ENCODE measurements at places on chromosomes 7 and 10.

- no peak for DNase-seq
These were observed 20.3 kb upstream of the CPXM2 start for GRCh38 chr10:123911866-123912265.

GRCh38 chr7:47536661-47537611 is 45.0 kb downstream of the TNS3 start:
- no peak for DNase-seq

GRCh38 chr10:12780634-12781601 is 220.6 kb downstream of the CCDC3 start:
- DNase-seq = no peak

DNA sequence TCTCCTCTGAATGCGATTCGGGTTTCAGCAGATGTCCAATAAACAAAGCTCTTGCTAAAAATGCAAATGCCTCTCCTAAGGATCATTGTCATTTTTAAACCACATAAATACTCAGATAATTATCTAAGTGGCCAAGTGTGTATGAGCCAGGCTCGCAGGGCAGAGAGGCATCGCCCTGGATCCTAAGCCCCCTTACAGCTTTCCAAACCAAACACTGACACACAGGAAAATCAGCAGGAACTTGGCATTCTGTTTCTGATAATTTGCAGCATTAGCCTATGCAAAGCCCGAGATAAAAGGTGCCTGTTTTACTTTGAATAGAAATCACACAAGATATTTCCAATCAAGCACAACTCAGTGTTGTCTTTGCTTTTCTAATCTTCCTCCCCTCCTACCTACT is 134.4 kb downstream of the ABCA13 start:
- DNase-seq = no peak

- no peak for DNase-seq
These were observed 19.1 kb upstream of the PCGF5 start for GRCh38 chr10:91201213-91201996.

DNA sequence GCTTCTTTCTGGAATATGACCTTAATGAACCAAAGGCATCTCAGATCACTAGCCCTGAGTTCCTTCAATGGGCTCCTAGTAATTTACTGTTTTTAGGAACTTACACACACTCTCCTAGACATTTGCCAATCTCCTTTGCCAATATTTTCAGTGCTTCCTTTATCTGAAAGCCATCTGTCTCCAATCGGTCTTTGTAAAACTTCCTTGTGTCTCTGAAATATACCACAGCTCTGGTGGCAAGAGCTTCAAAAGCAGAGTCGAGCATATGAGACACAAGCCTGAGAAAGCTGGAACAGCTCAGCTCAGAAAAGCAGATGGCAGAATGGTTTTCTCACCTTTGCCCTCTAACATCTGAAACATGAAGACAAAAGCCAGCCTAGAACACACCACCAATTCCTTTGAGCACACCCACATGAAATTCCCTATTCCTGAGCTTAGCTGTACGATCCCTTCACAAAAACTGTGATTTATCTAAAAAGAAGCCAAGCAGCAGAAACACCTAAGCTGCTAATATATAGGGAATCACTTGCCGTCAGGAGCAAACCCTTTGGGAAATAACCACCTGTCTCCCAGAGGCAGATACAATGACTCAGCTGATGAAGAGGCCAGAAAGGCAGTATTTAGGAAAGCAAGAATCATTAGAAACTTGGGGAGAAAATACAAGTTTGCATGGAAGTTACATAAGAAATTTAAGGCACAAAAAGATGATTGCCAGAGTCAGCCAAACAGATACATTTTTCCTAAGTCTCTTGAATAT is 70.2 kb upstream of the ANK3 start:
- no peak for DNase-seq

DNA sequence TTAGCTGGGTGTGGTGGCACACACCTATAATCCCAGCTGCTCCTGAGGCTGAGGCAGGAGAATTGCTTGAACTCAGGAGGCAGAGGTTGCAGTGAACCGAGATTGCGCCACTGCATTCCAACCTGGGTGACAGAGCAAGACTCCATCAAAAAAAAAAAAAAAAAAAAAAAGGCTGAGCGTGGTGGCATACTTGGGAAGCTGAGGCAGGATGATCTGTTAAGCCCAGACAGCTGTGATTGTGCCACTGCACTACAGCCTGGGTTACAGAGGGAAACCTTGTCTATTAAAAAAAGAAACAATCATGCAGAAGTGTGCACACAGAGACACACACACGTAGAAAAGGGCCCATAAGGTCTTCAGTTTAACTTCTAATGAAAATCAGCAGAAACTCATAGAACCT is 150.6 kb downstream of the TPST1 start:
- DNase-seq = no peak

- no peak for DNase-seq
These were observed 129.6 kb downstream of the TNS3 start for GRCh38 chr7:47452295-47452694.

DNA sequence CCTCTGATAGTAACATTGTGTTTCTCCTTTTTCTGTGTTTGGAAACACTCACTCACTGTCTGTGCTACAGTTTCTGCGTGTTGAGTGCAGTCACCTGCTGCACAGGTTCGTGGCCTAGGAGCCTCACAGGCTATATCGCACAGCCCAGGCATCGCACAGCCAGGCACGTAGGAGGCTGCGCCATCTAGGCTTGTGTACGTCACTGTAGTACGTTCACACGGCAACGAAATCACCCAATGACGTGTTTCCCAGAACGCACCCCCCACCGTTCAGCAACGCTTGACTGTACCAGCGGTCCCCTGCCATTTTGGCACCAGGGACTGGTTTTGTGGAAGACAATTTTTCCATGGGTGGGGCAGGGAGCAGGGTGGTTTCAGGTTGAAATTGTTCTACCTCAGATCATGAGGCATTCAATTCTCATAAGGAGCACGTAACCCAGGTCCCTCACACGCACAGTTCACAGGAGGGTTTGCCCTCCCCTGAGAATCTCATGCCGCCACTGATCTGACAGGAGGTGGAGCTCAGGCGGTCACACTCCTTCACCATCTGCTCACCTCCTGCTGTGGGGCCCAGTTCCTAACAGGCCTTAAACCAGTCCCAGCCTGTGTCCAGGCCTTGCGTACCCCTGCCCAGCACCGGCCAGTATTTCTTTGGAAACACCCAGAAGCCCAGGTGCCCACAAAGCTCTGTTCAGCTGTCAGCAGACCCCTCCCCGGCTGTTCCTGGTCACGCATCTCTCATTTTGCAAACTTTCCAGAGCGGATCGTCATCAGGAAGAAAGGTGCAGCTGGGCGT is 23.2 kb upstream of the PRKAR1B start:
- DNase-seq = no peak

GRCh38 chr10:101032637-101033224 is 1.7 kb downstream of the SFXN3 start:
- DNase-seq = peak; percentile 36

DNA sequence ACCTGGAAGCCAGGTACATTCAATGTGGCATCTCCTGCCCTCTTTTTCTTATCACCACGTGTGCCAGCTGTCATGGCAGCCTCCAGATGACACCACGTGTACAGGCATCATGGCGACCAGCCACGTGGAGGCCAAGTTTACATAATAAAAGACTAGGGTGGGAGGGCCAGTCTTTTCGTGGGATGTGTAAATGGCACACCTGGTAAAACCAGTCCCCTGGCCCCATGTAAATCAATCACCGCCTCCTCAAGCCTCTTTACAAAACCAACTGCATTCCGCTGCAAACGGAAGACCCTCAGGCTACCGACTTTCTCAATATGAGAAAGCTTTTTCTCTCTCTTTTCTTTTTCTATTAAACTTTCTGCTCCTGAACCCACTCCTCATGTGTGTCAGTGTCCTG is 65.1 kb upstream of the PHF14 start:
- DNase-seq = no peak

GRCh38 chr10:36872702-36873393 is 252.6 kb upstream of the ANKRD30A start:
- DNase-seq = no peak

DNA sequence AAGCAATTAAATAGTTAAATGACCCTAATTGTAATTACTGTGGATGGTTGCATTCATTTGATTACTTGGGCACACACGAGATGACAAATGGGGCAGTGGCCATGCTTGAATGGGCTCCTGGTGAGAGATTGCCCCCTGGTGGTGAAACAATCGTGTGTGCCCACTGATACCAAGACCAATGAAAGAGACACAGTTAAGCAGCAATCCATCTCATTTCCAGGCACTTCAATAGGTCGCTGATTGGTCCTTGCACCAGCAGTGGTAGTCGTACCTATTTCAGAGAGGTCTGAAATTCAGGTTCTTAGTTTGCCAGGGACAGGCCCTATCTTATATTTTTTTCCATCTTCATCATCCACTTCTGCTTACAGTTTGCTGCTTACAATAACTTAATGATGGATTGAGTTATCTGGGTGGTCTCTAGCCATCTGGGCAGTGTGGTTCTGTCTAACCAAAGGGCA is 8.3 kb downstream of the PCBD1 start:
- DNase-seq = peak; percentile 51

- no peak for DNase-seq
These were observed 8.4 kb downstream of the GNAI1 start for GRCh38 chr7:80142853-80143580.

DNA sequence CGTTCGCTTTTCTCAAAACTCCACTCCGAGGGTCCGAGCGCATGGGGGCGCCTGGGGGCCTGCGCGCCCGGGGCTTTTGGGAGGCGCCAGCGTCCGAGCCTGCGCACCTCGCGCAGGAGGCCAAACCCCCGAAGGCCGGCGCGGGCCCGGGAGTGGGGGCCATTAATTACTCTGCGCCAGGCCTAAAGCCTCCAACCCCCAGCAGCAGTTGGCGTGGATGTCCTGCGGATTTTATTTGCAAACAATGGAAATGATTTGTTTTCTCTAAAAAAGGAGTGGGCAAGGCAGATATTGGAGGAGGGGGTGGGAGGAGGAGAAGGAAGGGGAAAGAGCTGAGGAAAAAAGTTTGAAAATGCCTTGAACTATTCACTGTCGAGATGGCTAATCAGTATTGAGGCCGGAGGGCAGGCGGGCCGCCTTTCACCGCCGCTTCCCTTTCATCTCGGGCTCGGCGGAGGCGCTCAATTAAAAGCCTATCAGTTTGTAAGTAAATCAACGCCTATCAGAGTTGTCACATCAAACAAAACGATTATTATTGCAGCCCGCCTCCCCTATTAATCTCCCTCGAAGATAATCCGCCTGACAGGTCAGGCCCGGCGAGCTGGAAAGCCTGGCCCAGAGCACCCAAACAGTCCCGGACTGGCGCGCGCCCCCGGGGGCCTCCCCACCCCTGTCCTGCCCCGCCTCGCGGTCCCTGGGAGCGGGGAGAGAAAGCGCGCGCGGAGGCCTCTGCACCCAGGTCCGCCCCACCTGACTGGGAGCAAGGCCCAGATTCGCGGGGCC is 3.4 kb upstream of the ZNF503 start:
- no peak for DNase-seq

DNA sequence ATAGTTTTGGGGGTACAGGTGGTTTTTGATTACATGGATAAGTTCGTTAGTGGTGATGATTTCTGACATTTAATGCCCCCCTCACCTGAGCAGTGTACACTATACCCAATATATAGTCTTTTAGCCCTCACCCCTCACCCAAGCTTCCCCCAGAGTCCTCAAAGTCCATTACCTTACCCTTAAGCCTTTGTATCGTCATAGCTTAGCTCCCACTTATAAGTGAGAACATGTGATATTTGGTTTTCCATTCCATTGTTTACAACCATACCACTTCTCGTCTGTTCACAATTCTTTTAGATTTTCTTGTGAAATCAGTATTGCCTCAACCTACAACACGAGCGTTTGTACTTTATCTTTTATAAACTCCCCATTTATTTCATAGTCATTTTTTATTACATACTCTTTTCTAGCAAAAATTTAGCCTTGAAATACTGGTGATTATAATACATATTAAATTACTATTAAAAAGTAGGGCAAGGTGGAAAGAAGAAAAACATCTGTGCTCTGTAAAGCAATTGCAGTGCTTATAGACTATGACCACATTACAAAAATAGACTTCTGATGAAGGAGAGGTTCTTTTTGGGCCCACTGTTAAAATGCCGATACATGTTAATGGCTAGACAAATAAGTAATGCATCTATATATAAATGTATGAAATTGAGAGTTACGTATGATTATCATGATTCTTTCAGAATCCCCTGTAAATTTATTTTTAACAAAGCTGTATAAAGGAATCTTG is 164.8 kb downstream of the THSD7A start:
- DNase-seq = no peak

GRCh38 chr10:131282961-131283360 is 28.6 kb downstream of the TCERG1L start:
- DNase-seq = no peak

DNA sequence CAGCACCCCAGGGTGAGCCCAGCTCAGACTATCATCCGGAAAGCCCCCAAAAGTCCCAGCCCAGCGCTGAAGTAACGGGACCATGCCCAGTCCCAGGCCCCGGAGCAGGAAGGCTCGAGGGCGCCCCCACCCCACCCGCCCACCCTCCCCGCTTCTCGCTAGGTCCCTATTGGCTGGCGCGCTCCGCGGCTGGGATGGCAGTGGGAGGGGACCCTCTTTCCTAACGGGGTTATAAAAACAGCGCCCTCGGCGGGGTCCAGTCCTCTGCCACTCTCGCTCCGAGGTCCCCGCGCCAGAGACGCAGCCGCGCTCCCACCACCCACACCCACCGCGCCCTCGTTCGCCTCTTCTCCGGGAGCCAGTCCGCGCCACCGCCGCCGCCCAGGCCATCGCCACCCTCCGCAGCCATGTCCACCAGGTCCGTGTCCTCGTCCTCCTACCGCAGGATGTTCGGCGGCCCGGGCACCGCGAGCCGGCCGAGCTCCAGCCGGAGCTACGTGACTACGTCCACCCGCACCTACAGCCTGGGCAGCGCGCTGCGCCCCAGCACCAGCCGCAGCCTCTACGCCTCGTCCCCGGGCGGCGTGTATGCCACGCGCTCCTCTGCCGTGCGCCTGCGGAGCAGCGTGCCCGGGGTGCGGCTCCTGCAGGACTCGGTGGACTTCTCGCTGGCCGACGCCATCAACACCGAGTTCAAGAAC is 1.1 kb downstream of the VIM start:
- peak; percentile 49 for DNase-seq

DNA sequence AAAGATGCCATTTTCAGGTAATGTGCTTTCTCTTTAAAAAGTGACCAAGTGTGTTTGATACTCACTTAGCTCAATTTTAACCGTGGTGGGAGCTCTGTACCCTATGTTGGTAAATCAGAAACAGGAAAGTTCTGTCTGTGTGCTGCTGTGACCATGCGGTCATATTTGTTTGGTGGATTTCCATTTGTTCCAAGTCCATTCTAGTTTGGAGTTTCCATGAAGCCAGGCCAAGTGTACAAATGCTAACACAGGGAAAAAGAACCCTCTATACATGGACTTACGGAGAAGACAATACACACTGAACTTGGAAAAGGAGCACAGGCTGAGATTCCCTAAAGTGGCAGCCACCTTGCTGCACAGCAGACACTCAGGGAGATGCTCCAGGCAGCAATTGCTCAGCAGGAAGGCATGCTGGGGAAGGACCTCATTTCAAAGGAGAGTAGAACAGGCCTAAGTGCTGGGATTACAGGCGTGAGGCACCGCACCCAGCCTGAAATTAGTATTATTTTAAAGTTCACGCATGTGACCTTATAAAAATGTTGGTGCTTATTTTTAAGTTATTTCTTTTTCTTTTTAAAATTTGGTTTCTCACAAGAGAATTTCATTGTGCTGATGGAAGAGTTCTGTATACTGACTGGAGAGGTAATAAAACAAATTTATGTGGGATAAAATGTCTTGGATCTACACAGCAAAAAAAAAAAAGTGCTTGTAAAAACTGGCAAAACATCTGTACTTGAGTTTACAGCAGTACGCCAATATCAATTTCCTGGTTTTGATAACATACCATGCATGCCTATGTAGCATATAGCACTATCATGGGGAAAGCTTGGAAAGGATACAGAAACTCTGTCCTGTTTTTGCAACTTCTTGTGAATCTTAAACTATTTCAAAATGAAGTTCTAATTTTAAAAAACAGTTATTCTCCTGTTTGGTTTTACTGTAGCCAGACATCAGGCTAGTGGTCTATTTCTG is 436.2 kb downstream of the KCNMA1 start:
- no peak for DNase-seq

All from stimulated activated CD4-positive, alpha-beta T cell treated with anti-CD3 and anti-CD28 coated beads, Interleukin-15, amount 100 ng/mL, for 1 hour (primary cell).